ENCODE measurements at places on chromosomes 13 and 19.
A peak's percentile ranks its signal among the peaks of the same experiment; 100 is the strongest.

DNA sequence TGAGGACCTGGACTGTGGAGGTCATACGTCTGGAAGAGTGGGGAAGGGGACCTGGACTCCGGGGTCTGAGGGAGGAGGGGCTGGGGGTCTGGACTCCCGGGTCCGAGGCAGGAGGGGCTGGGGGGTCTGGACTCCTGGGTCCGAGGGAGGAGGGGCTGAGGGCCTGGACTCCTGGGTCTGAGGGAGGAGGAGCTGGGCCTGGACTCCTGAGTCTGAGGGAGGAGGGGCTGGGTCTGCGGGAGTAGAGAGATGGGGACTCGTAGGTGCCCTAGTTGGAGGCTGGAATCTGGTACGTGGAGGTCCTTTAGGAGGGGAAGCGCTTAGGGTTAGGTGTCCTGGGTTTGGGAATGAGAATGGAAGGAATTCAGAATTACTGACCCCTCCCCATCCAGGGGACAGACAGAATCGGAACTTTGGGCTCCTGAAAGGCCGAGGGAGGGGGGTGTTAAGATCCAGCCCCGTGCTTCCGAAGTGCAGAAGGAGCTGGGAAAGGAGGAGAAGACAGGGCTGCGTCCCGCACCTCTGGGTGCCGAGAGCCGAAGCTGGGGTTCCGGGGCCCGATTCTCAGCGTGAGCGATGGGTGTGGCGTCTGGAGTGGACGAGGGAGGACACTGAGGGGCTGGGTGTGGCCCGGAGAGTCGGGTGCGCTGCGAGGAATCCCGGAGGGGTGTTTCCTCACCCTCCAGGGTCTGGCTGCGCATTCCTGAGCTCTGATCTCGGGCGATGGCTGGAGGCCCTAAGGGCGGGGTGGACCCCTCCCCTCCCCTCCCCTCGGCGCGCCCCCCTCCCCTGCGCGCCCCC is 608 bp downstream of the MYADM start:
- H3K4me3 ChIP-seq, result peak overlapping the region; percentile 79
- DNase-seq, result peak; percentile 39
- H3K36me3 ChIP-seq, result no peaks in the 10 kb centered on the region
- no peaks in the 10 kb centered on the region for H3K27me3 ChIP-seq

GRCh38 chr13:112768795-112769481 is 79.1 kb downstream of the ATP11A start:
- H3K4me1 ChIP-seq, result no peaks in the 10 kb centered on the region
- H3K27me3 ChIP-seq, result no peaks in the 10 kb centered on the region
- no peak overlapping the region for H3K4me3 ChIP-seq
- no peak overlapping the region for H3K27ac ChIP-seq

GRCh38 chr13:60043262-60043661 is 120.5 kb downstream of the DIAPH3 start:
- H3K27ac ChIP-seq, result no peak overlapping the region
- H3K27me3 ChIP-seq, result no peaks in the 10 kb centered on the region
- no peaks in the 10 kb centered on the region for H3K4me1 ChIP-seq
- no peak for DNase-seq
- no peaks in the 10 kb centered on the region for H3K36me3 ChIP-seq

DNA sequence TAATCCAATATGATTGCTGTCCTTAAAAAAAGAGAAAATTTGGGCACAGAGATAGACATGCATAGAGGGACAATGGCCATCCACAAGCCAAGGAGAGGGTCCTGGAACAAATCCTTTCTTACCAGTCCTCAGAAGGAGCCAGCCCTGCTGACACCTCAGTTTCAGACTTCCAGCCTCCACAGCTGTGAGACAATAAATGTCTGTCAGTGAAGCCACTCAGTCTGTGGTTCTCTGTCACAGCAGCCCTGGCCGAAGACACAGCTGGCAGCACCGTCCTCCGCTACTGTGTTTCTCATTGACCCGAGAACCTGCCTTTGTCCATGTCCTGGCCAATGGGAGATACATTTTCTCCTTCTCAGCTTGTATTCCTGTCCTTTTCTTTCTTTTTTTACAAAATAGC is 207.9 kb downstream of the TM9SF2 start:
- H3K4me3 ChIP-seq, result no peak overlapping the region
- H3K27ac ChIP-seq, result no peak overlapping the region
- no peaks in the 10 kb centered on the region for H3K36me3 ChIP-seq
- no peak for DNase-seq
- no peaks in the 10 kb centered on the region for H3K27me3 ChIP-seq

DNA sequence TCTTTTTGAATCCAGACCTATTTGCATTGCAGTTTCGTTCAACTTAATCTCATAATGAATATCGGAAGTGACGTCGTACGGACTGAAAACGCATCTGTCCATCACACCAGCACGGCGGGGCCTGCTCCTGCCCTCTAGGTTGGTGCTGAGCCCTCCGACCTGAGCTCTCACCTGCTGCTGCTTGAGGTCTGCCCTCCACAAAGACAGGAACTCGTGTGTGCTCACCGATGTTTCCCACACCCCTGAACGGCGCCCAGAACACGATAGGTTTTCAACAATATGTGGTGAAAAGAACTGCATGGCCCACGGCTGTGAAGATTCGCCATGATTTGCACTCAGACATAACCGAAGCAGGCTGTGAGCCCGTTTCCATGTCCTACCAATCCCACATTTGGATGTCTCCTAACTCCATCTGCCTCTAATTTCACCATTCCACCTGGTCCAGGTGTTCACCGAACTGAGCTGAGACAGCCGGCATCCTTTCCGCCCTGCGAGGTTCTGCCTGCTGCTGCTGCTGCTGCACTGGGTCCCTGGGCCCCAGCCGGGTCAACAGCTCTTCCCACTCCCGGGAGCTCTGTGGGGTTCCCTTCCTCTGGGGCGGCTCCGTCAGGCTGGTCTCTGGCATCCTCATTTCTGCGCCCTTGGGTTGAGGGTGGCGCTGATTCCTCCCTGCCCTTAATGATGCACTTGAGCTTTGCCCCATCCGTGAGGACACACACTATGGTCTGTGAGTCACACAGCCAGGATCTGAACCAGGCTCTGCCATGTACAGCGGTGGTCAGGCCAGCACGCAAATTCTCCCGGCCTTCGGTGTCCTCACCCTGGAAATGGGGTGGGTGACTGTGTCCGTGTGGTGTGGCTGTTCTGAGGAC is 20.9 kb downstream of the GRTP1 start:
- no peaks in the 10 kb centered on the region for H3K27me3 ChIP-seq
- no peak overlapping the region for H3K27ac ChIP-seq
- peaks cover 14% of the 10 kb centered on the region for H3K36me3 ChIP-seq

DNA sequence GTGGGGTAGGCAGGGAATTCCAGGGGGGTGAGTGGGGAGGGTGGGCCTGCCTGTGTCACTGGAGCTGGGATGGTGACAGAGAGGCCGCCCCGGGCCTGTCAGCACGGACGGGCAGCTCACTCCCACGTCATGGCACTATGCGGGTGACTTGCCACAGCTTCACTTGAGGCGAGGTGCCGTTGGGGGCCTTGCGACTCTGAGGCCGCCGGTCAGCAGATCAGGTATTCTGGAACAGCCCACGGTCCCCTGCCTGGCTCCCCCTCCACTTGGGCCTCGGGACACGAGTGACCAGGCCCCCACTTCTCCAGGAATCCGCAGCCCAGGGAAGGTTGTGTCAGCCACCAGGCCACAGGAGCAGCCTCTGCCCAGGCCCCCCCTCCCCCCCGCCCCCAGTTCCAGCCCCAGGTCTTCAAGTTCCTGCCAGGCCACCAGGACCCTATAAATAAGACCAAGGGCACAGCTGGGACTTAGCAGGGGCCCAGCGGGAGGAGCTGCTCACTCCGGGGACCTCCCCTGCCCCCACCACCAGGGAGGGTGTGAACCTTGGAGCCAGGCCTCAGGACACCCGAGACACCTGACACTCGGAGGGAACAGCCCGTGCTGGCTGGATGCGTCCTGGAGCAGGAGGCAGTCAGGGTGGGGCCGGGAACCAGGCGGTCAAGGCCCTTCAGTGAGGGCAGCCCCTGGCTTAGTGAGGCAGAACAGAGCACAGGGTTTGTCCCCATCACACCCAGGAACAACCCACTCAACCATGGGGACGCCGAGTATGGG is 2.7 kb upstream of the MIDN start:
- peak overlapping the region; percentile 86 for H3K27ac ChIP-seq
- peaks cover 5% of the 10 kb centered on the region for H3K36me3 ChIP-seq
- no peaks in the 10 kb centered on the region for H3K27me3 ChIP-seq
- DNase-seq, result peak; percentile 94
- peaks cover 64% of the 10 kb centered on the region for H3K4me1 ChIP-seq
- H3K4me3 ChIP-seq, result peak overlapping the region; percentile 18

- no peaks in the 10 kb centered on the region for H3K36me3 ChIP-seq
- H3K4me3 ChIP-seq, result no peak overlapping the region
- H3K27ac ChIP-seq, result no peak overlapping the region
- H3K27me3 ChIP-seq, result no peaks in the 10 kb centered on the region
- no peaks in the 10 kb centered on the region for H3K4me1 ChIP-seq
Observed at GRCh38 chr13:66429156-66429555, 801.0 kb downstream of the PCDH9 start.

DNA sequence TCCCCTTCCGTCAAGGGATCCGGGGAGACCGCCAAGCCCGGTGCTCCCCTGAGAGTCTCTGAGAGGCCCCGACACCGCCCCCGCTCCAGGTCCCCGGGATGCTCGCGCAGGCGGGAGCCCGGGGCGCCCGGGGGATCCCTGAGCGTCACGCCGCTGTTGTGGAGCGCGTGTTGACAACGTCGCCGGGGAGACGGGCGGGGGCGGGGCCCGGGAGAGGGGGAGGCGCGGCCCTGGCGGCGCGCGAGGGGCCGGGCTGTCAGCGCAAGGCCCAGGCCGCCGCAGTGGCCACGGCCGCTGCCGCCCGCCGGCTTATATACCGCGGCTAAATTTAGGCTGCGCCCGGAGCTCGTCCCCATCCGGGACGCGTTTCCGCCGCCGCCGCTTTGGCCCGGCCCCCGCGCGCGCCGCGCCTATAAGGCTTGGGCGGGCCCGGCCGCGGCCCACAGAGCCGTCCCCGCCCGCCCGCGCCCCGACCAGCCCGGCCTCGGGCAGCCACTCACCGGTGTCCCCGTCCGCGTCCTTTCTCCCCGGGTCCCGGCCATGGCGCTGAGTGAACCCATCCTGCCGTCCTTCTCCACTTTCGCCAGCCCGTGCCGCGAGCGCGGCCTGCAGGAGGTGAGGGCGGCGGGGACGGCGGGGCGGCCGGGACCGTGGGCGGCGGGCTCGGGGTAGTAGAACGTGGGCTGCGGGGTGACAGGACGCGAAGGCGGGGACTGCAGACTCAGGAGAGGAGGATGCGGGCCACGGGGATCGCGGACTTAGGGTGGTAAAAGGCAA is at the start of gene KLF2:
Gene KLF2 (plus strand): TSS at position 443 of the 777 bp plus-strand sequence. CDS start 98 bp downstream, at position 541.
- peak within 1 kb of the TSS; percentile 91 for H3K27ac ChIP-seq
- DNase-seq, result peak; percentile 60
- H3K4me3 ChIP-seq, result peak within 1 kb of the TSS; percentile 45
- H3K27me3 ChIP-seq, result no peaks in the 10 kb centered on the region

- no peaks in the 10 kb centered on the region for H3K27me3 ChIP-seq
- H3K36me3 ChIP-seq, result no peaks in the 10 kb centered on the region
- DNase-seq, result peak; percentile 32
Observed at GRCh38 chr13:69856331-69856730, 251.3 kb upstream of the ATXN8OS start.

- DNase-seq, result peak; percentile 47
- H3K36me3 ChIP-seq, result no peaks in the 10 kb centered on the region
- no peaks in the 10 kb centered on the region for H3K27me3 ChIP-seq
- no peak overlapping the region for H3K27ac ChIP-seq
- peaks cover 18% of the 10 kb centered on the region for H3K4me1 ChIP-seq
Observed at GRCh38 chr13:95262837-95263384, 38.3 kb downstream of the ABCC4 start.

GRCh38 chr19:55005684-55006488 is 32.2 kb downstream of the GP6 start:
- H3K4me1 ChIP-seq, result no peaks in the 10 kb centered on the region
- DNase-seq, result peak; percentile 60
- no peaks in the 10 kb centered on the region for H3K27me3 ChIP-seq
- peak overlapping the region; percentile 44 for H3K27ac ChIP-seq

GRCh38 chr13:27559719-27560118 is 60.6 kb downstream of the LNX2 start:
- no peak overlapping the region for H3K27ac ChIP-seq
- H3K36me3 ChIP-seq, result peaks cover 12% of the 10 kb centered on the region
- no peak for DNase-seq
- no peaks in the 10 kb centered on the region for H3K4me1 ChIP-seq
- no peak overlapping the region for H3K4me3 ChIP-seq
- H3K27me3 ChIP-seq, result no peaks in the 10 kb centered on the region

DNA sequence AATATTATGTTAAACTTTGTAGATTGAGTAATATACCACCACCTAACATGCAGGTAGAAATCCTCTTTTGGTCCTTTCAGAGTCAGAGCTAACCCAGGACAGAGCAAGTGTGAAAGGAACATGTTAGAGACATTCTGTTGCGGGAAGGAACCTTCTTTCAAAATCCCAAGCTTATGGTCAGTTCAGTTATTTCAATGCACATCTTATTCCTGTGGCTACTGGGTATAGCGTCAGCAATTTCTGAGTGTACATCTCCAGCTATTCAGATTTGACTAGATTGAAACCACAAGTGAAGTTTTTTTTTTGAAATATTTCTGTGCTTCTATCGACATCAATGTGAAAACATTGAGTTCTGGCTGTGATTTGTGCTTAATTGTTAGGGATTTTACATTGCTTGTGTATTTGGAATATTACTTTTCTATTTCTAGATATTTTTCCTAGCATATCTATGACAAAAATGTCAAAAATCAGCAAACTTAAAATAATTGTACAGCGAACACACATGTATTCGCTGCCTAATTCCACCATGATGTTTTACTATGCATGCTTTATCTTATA is 165.3 kb downstream of the LMO7 start:
- no peak overlapping the region for H3K4me3 ChIP-seq
- H3K36me3 ChIP-seq, result peaks cover 24% of the 10 kb centered on the region
- peaks cover 9% of the 10 kb centered on the region for H3K4me1 ChIP-seq
- H3K27me3 ChIP-seq, result no peaks in the 10 kb centered on the region
- no peak for DNase-seq
